ENCODE measurements at places on chromosomes 12 and 14. TPM values are rescaled to one million over a fixed set of nuclear protein-coding genes. Genes with fewer than 3 reads are reported as not detected.

The NANOG gene
- 0.06 TPM for polyA plus RNA-seq

The FAM222A gene
- 6.9 TPM for polyA plus RNA-seq

The CPNE6 gene
- not detected for polyA plus RNA-seq

The TRPV4 gene
- polyA plus RNA-seq = 12.8 TPM

The HIP1R gene
- polyA plus RNA-seq = 56.9 TPM

The SLC4A8 gene
- polyA plus RNA-seq = 4.1 TPM

The WNT5B gene
- polyA plus RNA-seq = 6.0 TPM

The VSX2 gene
- 0.08 TPM for polyA plus RNA-seq

The CELA1 gene
- not detected for polyA plus RNA-seq

The VDR gene
- polyA plus RNA-seq = 4.3 TPM

The RGS6 gene
- 0.80 TPM for polyA plus RNA-seq

The KRT80 gene
- 0.89 TPM for polyA plus RNA-seq

The IFNG-AS1 gene
- polyA plus RNA-seq = not detected

The RBP5 gene
- 52.6 TPM for polyA plus RNA-seq

The HOXC9 gene
- 22.3 TPM for polyA plus RNA-seq

The SAMD15 gene
- 9.8 TPM for polyA plus RNA-seq

The THTPA gene
- 17.4 TPM for polyA plus RNA-seq

The SLC17A8 gene
- polyA plus RNA-seq = 0.24 TPM

The AQP6 gene
- 18.4 TPM for polyA plus RNA-seq

The ADGRD1 gene
- polyA plus RNA-seq = 14.5 TPM

The MVK gene
- polyA plus RNA-seq = 20.2 TPM

The BDKRB2 gene
- 3.6 TPM for polyA plus RNA-seq

The VWF gene
- polyA plus RNA-seq = 7.4 TPM

The SLC10A1 gene
- polyA plus RNA-seq = not detected

The RNASE4 gene
- polyA plus RNA-seq = 2.1 TPM

The SLC7A7 gene
- 108 TPM for polyA plus RNA-seq

The CLEC6A gene
- polyA plus RNA-seq = 0.13 TPM

The SERPINA9 gene
- not detected for polyA plus RNA-seq

The FZD10 gene
- polyA plus RNA-seq = 2.8 TPM

The MORN3 gene
- polyA plus RNA-seq = 1.8 TPM

The EML5 gene
- polyA plus RNA-seq = 3.1 TPM

The KRT72 gene
- not detected for polyA plus RNA-seq

The LHX5 gene
- polyA plus RNA-seq = not detected

The LRIG3 gene
- polyA plus RNA-seq = 34.1 TPM

The NPFF gene
- polyA plus RNA-seq = 0.61 TPM

The MIP gene
- 0.18 TPM for polyA plus RNA-seq

The MMP17 gene
- polyA plus RNA-seq = 0.72 TPM

The ENDOU gene
- 0.41 TPM for polyA plus RNA-seq

The SMCO2 gene
- polyA plus RNA-seq = 0.37 TPM

The DIO3 gene
- polyA plus RNA-seq = 0.20 TPM

The CEBPE gene
- polyA plus RNA-seq = 0.21 TPM

The KRT6A gene
- polyA plus RNA-seq = not detected

The PTHLH gene
- polyA plus RNA-seq = 1.0 TPM

The CERS5 gene
- polyA plus RNA-seq = 87.9 TPM
